Glomerular endothelial cell (primary cell): ENCODE measurements at places on chromosomes 7 and 10.

- no peak for DNase-seq
Observed at GRCh38 chr7:155496267-155497005, 38.5 kb downstream of the EN2 start.

DNA sequence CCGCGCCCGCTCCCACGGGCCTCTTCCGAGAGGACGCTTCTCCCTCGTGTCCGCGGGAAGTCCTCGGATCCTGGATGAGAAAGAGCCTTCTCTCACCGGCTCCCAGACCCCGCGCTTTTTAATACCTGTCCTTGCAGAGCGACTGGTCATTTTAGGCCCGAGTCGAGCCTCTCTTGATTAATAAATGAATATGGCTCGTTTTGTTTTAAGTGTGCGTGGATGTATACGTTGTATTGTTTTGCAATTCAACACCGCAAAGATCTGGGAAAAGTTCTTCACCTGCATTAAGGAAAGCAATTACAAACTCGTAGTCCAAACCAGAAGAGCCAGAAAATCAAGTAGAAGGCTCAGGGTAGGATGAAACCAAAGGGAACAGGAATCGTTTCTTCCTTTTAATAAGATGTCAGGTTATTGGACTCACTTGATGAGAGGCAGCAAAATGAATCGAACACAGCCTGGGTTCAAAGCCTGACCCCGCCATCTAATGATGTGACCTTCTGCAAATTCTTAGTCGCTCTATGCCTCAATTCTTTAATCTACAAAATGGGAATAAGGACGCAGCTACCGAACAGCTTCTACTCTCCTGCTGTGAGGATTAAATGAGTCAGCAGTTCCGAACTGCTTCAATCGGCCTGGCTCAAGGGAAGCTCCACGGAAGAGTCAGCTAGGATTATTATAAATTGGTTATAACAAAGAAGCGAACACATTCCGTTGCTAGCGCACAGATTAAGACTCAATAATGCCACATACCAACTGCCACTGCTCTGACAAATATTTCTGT lies 277.8 kb upstream of the NEBL start:
- DNase-seq: no peak

GRCh38 chr7:14902589-14903067 lies at the start of gene DGKB:
Gene DGKB (minus strand): TSS chr7:14902751.
- DNase-seq: no peak

- no peak for DNase-seq
Observed at GRCh38 chr7:100723732-100724275, 3.5 kb downstream of the EPO start.

DNA sequence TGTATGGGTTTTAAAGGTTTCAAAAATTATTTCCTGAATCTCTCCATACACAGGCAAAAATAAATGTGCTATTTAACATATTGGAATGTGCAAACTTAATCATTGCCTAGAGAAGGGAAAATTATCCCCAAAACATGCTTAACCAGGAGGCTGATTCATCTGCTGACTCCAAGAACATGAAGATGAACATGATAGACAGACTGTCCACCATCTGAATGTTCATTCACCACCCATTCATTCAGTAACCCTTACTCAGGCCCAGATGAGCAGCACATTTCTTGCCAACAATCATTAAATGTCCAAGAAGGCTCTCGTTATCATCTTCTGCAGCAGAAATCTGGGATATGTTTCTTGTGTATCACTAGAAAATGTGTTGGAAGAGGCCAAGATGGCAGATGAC lies 110.6 kb downstream of the PPP1R9A start:
- DNase-seq: no peak

- no peak for DNase-seq
Observed at GRCh38 chr7:108947526-108947925, 377.9 kb downstream of the DNAJB9 start.

DNA sequence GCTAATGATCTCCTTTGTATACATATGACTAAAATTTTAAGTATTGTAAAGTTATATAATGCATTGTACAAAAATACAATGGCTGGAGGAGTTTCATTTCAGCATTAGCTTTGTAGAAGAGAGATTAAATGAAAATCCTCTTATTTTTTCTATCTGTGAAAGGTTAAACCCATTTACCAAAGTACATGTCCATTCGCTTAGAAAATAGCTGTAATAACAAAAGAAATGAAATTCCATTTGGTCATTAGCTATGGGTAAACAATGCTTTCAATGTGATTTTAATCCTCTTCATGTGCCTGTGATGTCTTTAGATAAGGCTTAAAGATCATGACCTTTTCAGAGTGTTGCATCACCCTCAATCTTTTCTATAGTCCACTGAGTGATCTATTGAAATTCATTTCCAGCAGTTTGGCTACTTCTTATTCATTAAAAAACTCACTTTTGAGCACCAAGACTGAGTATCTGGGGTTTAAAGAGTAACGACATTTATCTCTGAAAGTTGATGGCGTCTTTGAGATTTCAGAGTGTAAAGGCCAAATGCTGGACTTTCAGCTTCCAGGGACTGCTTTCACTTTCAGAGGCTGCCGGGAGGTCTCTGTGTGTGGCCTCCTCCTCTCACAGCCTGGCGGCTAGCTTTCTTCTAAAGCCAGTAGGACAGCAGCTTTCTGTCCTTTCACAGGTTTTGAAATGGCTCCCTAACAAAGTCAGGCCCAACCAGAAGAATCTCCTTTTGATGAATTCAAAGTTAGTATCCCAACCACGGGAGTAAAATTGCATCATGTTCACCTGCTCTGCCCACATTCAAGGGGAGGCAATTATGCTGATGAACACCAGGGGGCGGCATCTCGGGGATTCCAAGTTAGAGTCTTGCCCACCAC lies 701.4 kb upstream of the COBL start:
- no peak for DNase-seq

- no peak for DNase-seq
Observed at GRCh38 chr7:25263337-25263736, 35.1 kb upstream of the NPVF start.

GRCh38 chr7:42479816-42480633 lies 243.0 kb upstream of the GLI3 start:
- DNase-seq: no peak
